HT-29 (cell line): ENCODE measurements at places on chromosomes 5 and 9. TPM values are rescaled to one million over a fixed set of nuclear protein-coding genes. Genes with fewer than 3 reads are reported as not detected.
A peak's percentile ranks its signal among the peaks of the same experiment; 100 is the strongest.

GRCh38 chr9:80292231-80292630, 720.5 kb downstream of the TLE4 start:
- no peak for DNase-seq

DNA sequence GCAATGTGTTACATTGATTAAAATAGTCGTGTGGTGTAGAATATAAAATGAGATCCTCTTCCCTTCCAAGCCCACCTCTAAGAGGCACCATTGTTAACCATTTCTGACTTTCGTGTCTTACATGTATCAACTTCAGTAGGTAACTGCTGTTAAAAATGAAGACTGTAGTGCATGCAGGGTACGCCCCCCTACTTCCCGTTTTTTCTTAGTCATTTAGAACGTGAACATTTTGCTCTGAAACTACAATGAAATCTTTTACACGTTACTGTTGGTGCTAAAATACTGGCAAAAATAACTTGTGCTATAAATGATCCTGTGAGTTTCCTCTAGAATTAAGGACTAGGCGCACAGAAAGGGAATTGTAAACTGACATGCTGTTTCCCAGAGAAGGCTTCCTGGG, 41.5 kb downstream of the WNK2 start:
- DNase-seq, result no peak

GRCh38 chr9:111456529-111456928, 27.7 kb downstream of the ECPAS start:
- no peak for DNase-seq

Gene SPARC
- not detected in 2 replicates for total RNA-seq

GRCh38 chr9:125992557-125992956, 245.4 kb downstream of the PBX3 start:
- DNase-seq, result no peak

DNA sequence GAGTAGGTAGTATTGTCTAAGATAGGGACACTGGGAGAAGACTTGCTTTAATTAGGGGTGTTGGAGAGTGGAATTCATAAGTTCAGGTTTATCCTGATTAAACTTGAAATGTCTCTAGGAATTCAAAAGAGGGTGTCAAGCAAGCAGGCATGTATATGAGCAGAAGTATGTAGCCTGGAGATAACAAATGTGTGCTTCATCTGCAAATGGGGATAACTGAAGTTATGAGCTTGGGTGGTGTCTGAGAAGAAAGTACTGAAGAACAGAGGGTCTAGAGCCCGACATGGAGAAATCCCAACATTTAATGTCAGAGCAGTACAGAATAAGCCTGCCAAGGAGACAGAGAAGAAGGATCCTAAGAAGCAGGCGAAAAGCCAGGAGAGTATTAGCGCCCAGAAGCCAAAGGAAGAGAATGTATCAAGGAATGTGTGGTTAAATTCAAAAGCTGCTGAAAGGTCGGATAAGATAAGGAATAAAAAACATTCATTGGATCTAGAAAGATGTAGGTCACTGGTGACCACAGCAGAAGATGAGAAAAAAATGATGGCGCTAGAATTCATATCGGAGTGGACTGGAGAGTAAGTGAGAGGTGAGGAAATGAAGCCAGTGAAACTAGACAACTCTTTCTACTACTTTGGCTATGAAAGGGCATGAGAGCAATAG, 401.5 kb upstream of the PIK3R1 start:
- DNase-seq, result no peak

Gene NKD2
- 5.8 and 7.5 TPM in 2 replicates for total RNA-seq

Gene MTRR
- total RNA-seq, result 36.1 and 42.1 TPM in 2 replicates

Gene LURAP1L
- total RNA-seq, result 26.8 and 27.0 TPM in 2 replicates

DNA sequence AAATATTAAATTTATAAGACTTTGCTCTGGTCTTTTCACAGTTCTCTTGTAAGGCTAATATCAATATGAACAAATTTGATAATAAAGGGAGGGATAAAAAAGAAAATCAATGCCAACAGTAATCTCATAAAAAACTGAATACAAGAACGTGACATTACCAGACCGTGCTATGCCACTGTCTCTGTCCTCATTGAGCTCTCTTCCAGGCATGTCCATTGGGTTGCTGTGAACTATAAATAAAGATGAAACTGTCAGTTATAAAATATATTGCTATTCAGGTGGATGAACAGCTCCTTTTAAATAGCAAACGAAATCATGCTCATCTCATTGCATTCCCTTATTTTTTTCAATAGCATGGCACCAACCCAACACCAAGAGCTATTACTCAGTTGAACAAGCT, 74.0 kb upstream of the RAPGEF6 start:
- no peak for DNase-seq

- no peak for DNase-seq
Observed at GRCh38 chr9:98234245-98234825, 21.1 kb downstream of the TBC1D2 start.

DNA sequence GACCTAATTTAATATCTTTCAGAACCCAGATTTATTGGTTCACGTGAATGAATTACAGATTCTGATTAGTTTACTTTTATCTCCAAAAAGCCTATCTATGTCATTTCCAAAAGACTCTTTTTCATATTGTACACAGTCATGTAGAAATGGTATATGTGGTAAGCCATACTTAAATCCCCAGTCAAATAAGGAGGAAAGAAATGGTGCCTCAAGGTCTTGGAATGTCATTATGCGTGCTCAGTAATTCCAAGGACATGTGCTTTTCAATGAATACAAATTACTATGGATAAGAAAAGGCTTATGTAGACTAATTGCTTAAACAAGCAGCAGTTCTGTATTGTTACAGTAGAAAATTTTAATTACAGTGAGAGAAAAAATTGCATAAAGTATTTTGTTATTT, 64.1 kb upstream of the TYRP1 start:
- no peak for DNase-seq

Gene SERINC5
- total RNA-seq, result 47.2 and 48.8 TPM in 2 replicates

Gene HTR4
- total RNA-seq, result 0.15 TPM in 1 of 2 replicates, not detected in the other

Gene PCDHA4
- total RNA-seq, result not detected in 2 replicates

DNA sequence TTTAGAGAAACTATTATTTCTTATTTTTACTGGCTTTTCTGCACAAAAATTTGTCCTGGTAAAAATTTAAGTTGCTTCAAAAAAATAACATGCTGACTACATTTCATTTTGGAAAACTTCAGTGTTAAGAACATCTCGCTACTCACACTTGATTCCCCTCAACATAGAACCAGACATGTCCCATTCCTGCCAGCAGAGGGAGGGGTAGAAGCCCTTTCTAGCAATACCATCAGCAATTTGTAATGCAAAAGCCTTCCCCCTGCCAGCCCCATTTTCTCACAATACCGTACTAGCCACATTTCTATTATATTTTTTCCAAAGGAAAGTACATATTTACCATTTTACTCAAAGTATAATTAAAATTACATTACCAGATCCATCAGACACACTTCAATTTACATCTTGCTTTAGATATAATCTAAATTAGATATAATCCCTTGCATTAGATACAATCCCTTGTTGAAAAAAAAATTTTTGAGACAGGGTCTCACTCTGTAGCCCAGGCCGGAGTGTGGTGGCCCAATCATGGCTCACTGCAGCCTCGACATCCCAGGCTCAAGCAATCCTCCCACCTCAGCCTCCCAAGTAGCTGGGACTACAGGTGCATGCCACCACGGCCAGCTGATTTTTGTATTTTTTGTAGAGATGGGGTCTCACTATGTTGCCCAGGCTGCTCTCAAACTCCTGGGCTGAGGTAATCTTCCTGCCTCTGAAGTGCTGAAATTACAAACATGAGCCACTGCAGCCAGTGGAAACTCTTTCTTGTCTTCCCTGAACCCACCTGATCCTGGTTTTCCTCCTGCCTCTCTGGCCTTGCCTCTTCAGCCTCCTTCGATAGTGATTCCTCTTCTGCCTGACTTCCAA, 39.6 kb upstream of the IDNK start:
- peak; percentile 66 for DNase-seq

GRCh38 chr9:91664663-91665062, 241.0 kb upstream of the NFIL3 start:
- DNase-seq, result no peak

GRCh38 chr9:109689701-109690100, 90.3 kb upstream of the PALM2AKAP2 start:
- no peak for DNase-seq

- no peak for DNase-seq
Observed at GRCh38 chr9:8858596-8859161, 1059.1 kb upstream of the DMAC1 start.

GRCh38 chr9:4293293-4293941, 6.5 kb downstream of the GLIS3 start:
- DNase-seq, result peak; percentile 61

DNA sequence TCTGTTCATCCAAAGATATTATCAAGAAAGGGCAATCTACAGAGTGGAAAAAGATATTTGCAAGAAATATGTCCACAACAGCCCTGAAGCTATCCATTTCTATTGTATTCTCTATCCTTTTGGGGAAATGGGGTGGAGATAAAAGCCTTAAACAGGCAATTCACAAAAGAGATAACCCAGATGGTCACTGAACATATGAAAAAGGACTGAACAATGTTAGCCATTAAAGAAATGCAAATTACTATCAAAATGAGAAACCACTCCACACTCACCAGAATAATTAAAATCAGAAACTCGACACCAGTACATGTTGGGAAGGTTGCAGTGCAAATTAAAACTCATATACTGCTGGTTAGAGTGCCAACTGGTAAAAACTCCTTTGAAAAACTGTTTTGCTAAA, 955.2 kb upstream of the DMAC1 start:
- DNase-seq, result no peak

DNA sequence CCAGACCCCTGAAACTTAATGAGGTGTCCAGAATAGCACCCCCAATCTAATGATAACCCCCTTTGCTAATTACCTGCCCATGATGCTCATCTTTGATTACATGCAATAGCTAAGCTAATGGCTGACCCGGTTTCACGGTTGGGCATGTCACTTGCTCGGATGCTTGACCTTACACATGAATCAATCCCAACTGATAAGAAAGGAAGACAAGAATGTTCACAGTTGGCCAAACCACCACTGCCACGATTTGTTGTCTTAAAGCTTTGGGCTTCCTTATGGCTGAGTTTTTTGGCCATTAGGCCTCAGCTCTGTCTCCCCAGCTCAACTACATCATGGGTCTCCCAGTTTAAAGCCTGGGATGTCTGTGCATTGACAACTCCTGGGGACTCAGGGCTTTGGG, 53.1 kb upstream of the TGFBR1 start:
- no peak for DNase-seq

DNA sequence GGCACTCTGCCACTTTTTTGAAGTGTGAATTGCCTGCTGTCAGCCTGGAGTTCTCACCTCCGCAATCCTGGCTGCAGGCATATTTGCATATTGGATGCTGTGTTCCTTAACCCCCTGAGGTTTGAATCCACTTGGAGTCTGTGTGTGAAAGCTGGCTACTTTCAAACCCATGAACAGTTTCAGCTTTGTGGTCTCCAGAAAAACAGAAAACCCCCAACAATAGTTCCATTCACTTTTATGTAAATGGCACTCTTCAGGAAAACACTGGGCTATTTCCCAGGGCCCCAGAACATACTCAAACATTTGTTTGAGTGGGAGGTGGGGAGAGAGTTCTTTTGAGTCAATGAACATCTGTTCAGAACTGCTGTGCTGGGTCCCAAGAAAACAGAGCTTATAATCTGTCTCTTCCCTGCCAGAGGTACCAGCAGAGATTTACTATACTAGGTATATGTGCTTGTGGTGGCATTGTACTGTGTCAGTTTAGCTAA, 5.0 kb downstream of the NUDT2 start:
- DNase-seq, result no peak

Gene APBA1
- 0.25 and 2.7 TPM in 2 replicates for total RNA-seq

Gene PCDHB16
- total RNA-seq, result 0.05 and 0.69 TPM in 2 replicates

DNA sequence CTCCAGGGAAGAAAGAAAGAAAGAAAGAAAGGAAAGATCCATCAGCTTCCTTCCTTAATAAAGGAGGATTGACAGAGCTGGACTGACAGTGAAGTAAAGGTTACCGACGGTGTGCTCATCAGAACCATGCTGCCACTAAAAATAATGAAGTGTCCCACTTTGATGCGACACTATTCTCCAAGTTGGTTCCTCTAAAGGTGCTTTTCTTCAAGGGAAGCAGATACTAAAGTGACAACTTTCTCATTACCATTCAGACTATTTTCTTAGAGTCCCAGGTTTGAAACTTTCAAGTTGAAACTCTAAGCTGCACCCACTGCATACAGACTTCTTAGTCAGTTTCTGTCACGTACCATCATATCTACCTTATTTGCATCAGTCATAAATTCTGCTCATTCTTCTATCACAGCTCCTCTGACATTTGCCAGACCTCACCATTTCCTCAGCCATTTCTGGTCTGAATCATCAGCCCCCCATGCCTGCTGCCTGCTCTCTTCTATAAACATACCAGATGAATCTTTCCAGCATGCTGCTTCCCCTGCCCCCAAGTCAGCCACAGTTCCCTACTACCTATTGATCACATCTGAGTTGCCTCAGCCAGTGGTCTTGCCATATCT, 177.6 kb downstream of the DEPDC1B start:
- DNase-seq, result no peak

Gene DNAJB5
- total RNA-seq, result 2.1 and 3.7 TPM in 2 replicates

Gene PCDHA7
- total RNA-seq, result not detected in 2 replicates

GRCh38 chr9:88732128-88732527, 197.2 kb downstream of the NXNL2 start:
- DNase-seq, result no peak

DNA sequence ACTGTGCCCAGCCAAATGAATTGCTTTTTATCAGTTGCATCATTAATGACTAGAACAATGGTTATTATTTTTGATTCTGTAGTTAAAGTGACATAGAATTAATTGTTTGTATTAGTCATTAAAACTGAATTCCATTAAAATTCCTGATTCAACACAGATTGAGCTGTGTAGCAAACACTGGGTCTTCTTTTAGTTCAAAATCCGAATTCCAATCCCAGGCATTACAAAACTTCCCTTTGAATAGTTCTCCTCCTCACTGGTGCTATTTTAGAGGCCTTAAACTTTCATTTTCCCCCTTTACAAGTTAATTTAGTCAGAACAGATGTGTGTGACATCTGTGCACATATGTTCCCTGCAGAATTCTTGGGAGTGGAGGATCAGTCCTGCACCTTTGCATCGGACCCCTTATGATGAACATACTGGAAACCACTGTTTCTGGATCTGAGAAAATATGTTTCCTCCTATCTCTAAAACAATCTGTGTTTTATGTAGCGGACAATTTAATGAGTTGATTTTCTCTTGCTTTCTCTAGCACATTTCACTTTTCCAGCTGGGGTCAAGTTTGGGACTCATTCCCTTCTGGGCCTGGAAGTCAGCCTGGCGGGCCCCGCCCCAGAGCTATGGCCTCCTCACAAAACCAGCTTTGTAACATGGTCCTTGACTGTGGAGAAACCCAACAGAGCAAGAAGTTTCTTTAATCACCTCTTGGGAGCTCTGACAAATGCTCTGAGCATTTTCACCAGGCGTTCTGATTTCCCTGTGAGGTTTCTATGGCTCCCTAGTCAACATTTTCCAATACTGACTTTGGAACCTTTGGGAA, 87.9 kb upstream of the MAMDC2 start:
- no peak for DNase-seq

DNA sequence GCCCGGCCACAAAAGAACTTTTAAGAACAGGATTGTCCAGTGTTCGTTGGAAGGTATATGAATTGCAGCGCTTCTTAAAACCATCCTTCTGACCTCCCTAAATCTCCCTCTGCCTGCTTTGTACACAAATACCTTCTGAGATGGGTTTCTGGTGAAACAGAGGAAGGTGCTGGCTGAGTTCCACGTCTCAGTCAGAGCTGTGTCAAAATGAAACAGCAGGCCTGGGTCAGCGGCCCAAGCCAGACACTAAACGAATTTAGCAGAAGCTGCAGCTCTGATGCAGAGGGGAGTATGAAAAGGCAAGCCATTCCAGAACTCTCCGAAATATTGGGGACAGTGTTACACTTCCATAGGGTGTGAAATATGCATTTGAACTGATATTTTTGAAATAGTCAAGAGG, 37.8 kb upstream of the CRB2 start:
- DNase-seq, result no peak

Gene SPATA31E1
- not detected in 2 replicates for total RNA-seq

GRCh38 chr5:54415147-54415546, 40.4 kb upstream of the HSPB3 start:
- no peak for DNase-seq
